ENCODE measurements at places on chromosomes 7 and 10. TPM values are rescaled to one million over a fixed set of nuclear protein-coding genes. Genes with fewer than 3 reads are reported as not detected.

DNA sequence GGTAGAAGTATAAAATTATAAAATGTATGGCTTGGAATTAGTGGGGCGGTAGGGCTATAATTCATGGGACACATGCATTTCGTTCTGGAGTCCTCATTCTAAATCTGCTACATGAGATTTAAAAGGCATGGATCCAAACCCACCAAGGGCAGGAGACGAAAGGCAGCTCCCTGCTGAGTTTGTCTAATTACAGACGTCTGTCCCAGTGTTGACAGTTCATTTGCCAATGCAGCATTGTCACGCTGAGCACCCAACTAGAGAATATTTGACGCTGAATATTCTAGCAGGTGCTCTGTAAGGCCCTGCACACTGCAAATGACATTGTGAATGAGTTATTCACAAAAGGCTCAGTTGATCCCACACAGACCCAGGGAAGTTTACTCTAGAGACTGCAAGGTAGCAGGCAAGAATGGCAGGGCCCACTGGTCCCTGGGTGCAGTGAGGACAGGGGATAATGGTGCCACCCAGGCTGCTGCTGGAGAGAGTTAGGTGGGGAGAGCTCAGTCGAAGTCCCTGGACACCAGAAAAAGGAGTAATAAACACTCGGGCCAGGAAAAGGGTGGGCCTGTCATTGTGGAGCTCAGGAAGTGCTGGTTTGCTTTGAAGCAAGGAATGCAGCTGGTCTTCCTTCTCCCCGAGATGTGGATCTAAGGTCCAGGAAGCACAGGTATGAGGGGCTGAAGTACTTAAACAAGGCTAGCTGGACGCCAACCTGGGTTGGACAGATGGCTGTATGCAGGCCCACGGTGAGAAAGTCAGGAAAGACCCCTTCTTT lies 75.0 kb upstream of the JCAD start:
- H3K4me1 ChIP-seq, result no peaks in the 10 kb centered on the region
- H3K36me3 ChIP-seq, result no peaks in the 10 kb centered on the region

GRCh38 chr7:101177644-101178043 lies 2.4 kb downstream of the NAT16 start:
- H3K36me3 ChIP-seq, result no peaks in the 10 kb centered on the region
- no peak for DNase-seq
- peaks cover 17% of the 10 kb centered on the region for H3K4me1 ChIP-seq
- H3K4me3 ChIP-seq, result no peak overlapping the region
- H3K27ac ChIP-seq, result no peak overlapping the region

DNA sequence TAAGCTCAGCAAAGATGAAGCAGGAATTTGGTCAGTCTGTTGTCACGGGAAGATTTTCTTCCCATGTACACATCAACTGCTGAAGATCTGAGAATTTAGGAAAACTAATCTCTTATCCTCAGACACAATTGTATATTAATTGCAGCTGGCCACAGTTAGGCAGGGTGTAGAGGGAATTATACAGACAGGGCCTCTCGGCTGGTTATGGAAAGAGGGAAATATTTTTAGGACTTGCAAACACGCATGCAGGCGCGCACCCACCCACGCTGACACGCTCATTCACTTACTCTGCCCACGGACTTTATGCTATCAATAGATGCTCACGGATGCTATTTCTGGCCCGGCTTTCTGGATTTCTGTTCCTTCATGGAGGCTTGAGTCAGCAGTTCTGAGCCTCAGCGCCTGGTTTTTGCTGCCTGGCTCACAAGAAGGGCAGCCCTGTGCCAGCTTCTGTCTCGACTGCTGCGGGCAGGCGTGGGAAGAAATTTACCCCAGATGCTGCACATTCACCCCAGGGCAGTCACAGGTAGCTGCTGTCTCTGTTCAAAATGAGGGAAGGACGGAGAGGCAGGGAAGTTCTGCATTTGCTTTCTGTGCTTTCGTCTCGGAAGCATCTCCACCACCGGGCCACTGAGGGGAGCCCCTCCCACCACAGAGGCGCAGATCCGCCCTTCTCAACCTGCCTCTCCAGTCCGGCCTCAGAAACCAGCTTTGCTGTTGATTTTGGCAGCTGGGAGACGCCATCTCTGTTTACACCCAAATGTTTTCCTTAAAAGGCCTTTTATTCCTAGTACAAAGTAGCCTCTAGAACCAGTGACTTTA lies 116.3 kb upstream of the BTBD16 start:
- H3K27ac ChIP-seq, result peak overlapping the region; percentile 82
- H3K4me1 ChIP-seq, result peaks cover 63% of the 10 kb centered on the region
- peak overlapping the region; percentile 16 for H3K4me3 ChIP-seq
- peaks cover 5% of the 10 kb centered on the region for H3K36me3 ChIP-seq
- H3K27me3 ChIP-seq, result no peaks in the 10 kb centered on the region

- H3K27me3 ChIP-seq, result no peaks in the 10 kb centered on the region
- H3K27ac ChIP-seq, result peak overlapping the region; percentile 83
- H3K36me3 ChIP-seq, result peaks cover 39% of the 10 kb centered on the region
- no peak overlapping the region for H3K4me3 ChIP-seq
- H3K4me1 ChIP-seq, result peaks cover 50% of the 10 kb centered on the region
Measured at GRCh38 chr10:79222186-79222585, 125.1 kb upstream of the PPIF start.

GRCh38 chr10:63717027-63717715 lies 196.0 kb downstream of the REEP3 start:
- H3K27ac ChIP-seq, result no peak overlapping the region
- H3K36me3 ChIP-seq, result no peaks in the 10 kb centered on the region
- no peak overlapping the region for H3K4me3 ChIP-seq
- H3K4me1 ChIP-seq, result peaks cover 30% of the 10 kb centered on the region

GRCh38 chr10:14063531-14064285 lies 267.0 kb downstream of the FRMD4A start:
- DNase-seq, result peak; percentile 49
- H3K4me3 ChIP-seq, result no peak overlapping the region
- no peak overlapping the region for H3K27ac ChIP-seq
- H3K4me1 ChIP-seq, result peaks cover 3% of the 10 kb centered on the region

- no peak overlapping the region for H3K4me3 ChIP-seq
- H3K36me3 ChIP-seq, result no peaks in the 10 kb centered on the region
- no peak for DNase-seq
- no peaks in the 10 kb centered on the region for H3K4me1 ChIP-seq
- no peaks in the 10 kb centered on the region for H3K27me3 ChIP-seq
Measured at GRCh38 chr7:125326666-125327255, 397.1 kb upstream of the POT1 start.

GRCh38 chr10:114042895-114043531 lies 653 bp upstream of the ADRB1 start:
- peak; percentile 34 for DNase-seq
- peak overlapping the region; percentile 29 for H3K4me3 ChIP-seq
- H3K27me3 ChIP-seq, result peaks cover 51% of the 10 kb centered on the region
- no peaks in the 10 kb centered on the region for H3K36me3 ChIP-seq
- peaks cover 12% of the 10 kb centered on the region for H3K4me1 ChIP-seq

DNA sequence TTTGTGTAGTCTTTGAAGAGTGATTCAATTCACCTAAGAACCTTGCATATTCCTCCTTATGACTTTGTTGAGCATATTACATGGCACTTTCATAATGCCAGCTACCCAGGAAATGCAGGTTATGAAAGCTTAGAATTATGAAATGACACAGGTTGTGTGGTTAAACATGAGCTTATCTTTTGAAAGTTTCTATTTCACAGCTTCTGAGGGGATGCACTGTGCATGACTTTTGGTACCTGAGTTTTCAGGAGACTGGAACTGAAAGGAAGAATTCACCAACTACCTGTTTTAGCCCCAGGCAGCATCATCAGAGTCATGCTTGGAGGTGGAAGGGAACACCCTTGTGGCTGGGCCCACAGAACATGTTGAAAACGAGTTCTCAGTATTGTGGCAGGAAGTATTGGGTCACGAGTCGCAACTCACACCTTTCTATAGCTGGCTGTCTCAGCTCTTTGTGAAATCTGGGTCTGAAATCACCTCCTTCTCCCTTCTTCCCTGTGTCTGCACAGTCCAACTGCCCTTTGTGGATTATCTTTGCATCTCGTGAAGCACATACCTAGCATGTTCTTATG lies 228.2 kb downstream of the PTEN start:
- H3K36me3 ChIP-seq, result no peaks in the 10 kb centered on the region
- DNase-seq, result no peak
- H3K27ac ChIP-seq, result no peak overlapping the region
- peaks cover 2% of the 10 kb centered on the region for H3K27me3 ChIP-seq
- no peaks in the 10 kb centered on the region for H3K4me1 ChIP-seq

GRCh38 chr10:31864834-31865518 lies 63.7 kb downstream of the ARHGAP12 start:
- peaks cover 3% of the 10 kb centered on the region for H3K4me1 ChIP-seq
- no peak overlapping the region for H3K27ac ChIP-seq
- DNase-seq, result peak; percentile 27
- H3K36me3 ChIP-seq, result peaks cover 5% of the 10 kb centered on the region
- H3K27me3 ChIP-seq, result no peaks in the 10 kb centered on the region

DNA sequence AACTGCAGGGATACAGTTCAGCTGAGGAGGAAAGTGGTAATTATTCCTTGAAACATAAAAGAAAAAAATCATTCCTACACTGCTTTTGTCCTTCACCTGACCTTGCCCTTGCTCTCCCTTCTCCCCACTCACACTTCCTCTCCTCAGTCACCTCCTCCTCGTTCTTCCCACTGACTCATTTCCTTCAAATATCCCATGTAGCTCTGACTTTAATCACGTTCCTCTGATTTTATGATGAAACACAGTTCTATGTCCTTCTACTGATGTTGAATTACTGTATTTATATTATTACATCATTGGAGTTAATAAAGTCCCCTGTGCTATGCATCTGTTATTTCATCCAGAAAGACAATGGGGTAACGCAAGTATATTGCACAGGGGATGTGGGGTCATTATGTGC lies 575.6 kb downstream of the POM121L12 start:
- H3K27me3 ChIP-seq, result no peaks in the 10 kb centered on the region
- no peak overlapping the region for H3K27ac ChIP-seq
- no peak overlapping the region for H3K4me3 ChIP-seq
- no peak for DNase-seq
- H3K4me1 ChIP-seq, result no peaks in the 10 kb centered on the region

DNA sequence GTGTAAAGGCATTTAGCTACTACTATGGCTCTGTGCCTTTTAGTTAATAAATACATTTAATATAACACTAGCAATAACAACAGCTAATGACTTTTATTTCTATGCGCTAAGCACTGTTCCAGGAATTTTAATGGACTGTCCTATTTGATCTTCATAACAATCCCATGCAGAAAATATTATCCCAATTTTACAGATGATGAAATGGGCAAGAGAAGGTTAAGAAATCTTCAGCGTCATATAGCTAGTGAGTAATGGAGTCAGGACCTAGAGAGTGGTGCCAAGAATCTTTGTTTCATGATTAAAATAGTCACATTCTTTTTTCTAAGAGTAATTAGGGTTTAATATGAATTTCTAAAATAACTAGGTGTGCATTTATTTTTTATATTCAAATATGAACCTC lies 32.4 kb downstream of the ACTA2 start:
- H3K27me3 ChIP-seq, result no peaks in the 10 kb centered on the region
- peaks cover 6% of the 10 kb centered on the region for H3K36me3 ChIP-seq
- H3K27ac ChIP-seq, result no peak overlapping the region
- peaks cover 5% of the 10 kb centered on the region for H3K4me1 ChIP-seq
- no peak overlapping the region for H3K4me3 ChIP-seq

- no peak for DNase-seq
- H3K4me3 ChIP-seq, result no peak overlapping the region
- H3K4me1 ChIP-seq, result no peaks in the 10 kb centered on the region
- H3K27me3 ChIP-seq, result no peaks in the 10 kb centered on the region
- H3K36me3 ChIP-seq, result peaks cover 49% of the 10 kb centered on the region
Measured at GRCh38 chr7:157233677-157234076, 95.0 kb downstream of the UBE3C start.

- H3K27ac ChIP-seq, result no peak overlapping the region
- H3K27me3 ChIP-seq, result no peaks in the 10 kb centered on the region
- DNase-seq, result peak; percentile 22
- peaks cover 11% of the 10 kb centered on the region for H3K36me3 ChIP-seq
Measured at GRCh38 chr10:7157091-7157490, 253.7 kb downstream of the SFMBT2 start.

GRCh38 chr10:31215052-31215451 lies 104.0 kb upstream of the ZEB1 start:
- no peaks in the 10 kb centered on the region for H3K27me3 ChIP-seq
- DNase-seq, result peak; percentile 37
- H3K36me3 ChIP-seq, result no peaks in the 10 kb centered on the region
- peaks cover 8% of the 10 kb centered on the region for H3K4me1 ChIP-seq
- no peak overlapping the region for H3K27ac ChIP-seq

DNA sequence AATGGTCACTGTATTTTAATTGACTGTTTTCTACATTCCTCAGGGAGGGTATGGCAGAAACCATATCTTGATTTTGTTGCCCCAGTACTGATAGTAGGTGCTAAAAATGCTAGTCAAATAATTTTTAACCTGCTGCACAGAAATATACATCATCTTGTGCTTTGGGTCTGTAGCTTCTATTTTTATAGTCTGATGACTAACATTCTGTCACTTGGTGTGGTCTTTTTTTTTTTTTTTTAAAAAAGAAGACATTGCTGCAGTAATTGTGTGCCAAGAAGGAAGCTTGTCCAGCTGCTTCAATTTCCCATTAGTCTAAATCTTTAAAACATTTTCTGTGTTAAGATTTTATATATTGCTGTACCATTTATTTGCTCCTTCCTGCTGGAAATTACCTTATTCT lies 83.6 kb downstream of the ICA1 start:
- DNase-seq, result peak; percentile 26
- no peak overlapping the region for H3K4me3 ChIP-seq
- peaks cover 3% of the 10 kb centered on the region for H3K4me1 ChIP-seq
- H3K27me3 ChIP-seq, result no peaks in the 10 kb centered on the region
- H3K27ac ChIP-seq, result no peak overlapping the region

DNA sequence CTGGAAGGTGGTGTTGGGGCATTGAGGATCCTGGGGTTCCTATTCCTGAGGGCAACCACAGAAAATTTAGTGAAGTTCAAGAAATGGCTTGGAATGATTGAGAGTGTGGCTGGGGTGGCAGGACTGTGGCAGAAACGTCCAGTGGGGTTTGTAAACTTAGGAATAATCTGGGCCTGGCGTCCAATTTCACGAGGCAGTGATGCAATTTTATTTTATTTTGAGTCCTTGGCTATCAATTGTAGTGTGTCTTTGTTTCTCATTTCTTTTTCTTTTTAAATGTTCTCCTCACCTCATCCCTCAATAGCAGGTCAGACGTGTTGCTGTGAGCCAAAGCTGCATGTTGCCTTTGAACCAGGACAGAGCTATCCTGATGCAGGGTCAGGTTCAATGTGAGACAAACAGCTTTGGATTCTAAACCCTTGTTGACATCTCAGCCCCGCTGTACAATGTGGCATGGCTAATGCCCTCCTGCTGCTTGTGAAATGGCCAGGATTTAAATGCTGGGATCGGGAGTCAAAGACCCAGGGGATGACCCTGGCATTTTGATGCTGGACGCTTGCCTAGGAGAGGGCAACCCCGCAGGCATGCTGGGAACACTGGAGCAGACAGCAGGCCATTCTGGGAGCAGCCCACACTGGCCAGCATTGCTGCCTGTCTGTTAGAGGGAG lies 64.8 kb downstream of the RBM20 start:
- no peak overlapping the region for H3K27ac ChIP-seq
- DNase-seq, result peak; percentile 62
- no peak overlapping the region for H3K4me3 ChIP-seq
- no peaks in the 10 kb centered on the region for H3K36me3 ChIP-seq

CASP2 gene
- total RNA-seq, result 12.1 TPM

NEUROD6 gene
- total RNA-seq, result 0.04 TPM

ELOVL3 gene
- total RNA-seq, result 0.35 TPM

DPCD gene
- 23.8 TPM for total RNA-seq

RELN gene
- total RNA-seq, result 9.3 TPM

AP4M1 gene
- total RNA-seq, result 15.8 TPM

TPST1 gene
- 39.6 TPM for total RNA-seq

CRYGN gene
- 0.09 TPM for total RNA-seq

KIF11 gene
- total RNA-seq, result 12.3 TPM

LRRC61 gene
- total RNA-seq, result 3.6 TPM

Measured in muscle of leg (tissue), 16 donors.